ENCODE measurements at places on chromosomes 4 and X. TPM values are rescaled to one million over a fixed set of nuclear protein-coding genes. Genes with fewer than 3 reads are reported as not detected.

The GABRB1 gene
- total RNA-seq = not detected

The SSX2B gene
- total RNA-seq = not detected

The NMU gene
- not detected for total RNA-seq

The INPP4B gene
- 16.8 TPM for total RNA-seq

The MTMR8 gene
- total RNA-seq = 0.49 TPM

The EDA2R gene
- 1.8 TPM for total RNA-seq

The CLIC2 gene
- 10.4 TPM for total RNA-seq

The NUDT11 gene
- total RNA-seq = 1.1 TPM

The SPATA4 gene
- total RNA-seq = not detected

The FAT1 gene
- 9.1 TPM for total RNA-seq

The DDIT4L gene
- 1.9 TPM for total RNA-seq

The GYPE gene
- 0.44 TPM for total RNA-seq

The ZNF630 gene
- 0.65 TPM for total RNA-seq

The SPANXN4 gene
- not detected for total RNA-seq

The CORIN gene
- 0.16 TPM for total RNA-seq

The S100G gene
- total RNA-seq = not detected

The TECRL gene
- total RNA-seq = not detected

The PNMA6A gene
- total RNA-seq = 0.94 TPM

The POF1B gene
- 3.0 TPM for total RNA-seq

The KDR gene
- 260 TPM for total RNA-seq

The LDB2 gene
- total RNA-seq = 114 TPM

The PDE5A gene
- total RNA-seq = 1.6 TPM

The COL25A1 gene
- 0.16 TPM for total RNA-seq

The ATP2B3 gene
- total RNA-seq = not detected

The PYURF gene
- total RNA-seq = 66.6 TPM

The FGA gene
- not detected for total RNA-seq

The CLCN5 gene
- total RNA-seq = 8.1 TPM

The FGFBP2 gene
- not detected for total RNA-seq

The MAP7D2 gene
- total RNA-seq = 0.19 TPM

The CT47B1 gene
- not detected for total RNA-seq

The FGG gene
- total RNA-seq = not detected

The ODAPH gene
- not detected for total RNA-seq

The F9 gene
- not detected for total RNA-seq

The POU3F4 gene
- not detected for total RNA-seq

The TLR2 gene
- 4.7 TPM for total RNA-seq

The MPP1 gene
- 29.1 TPM for total RNA-seq

The GRIA3 gene
- 0.32 TPM for total RNA-seq

The GIMD1 gene
- total RNA-seq = not detected

The FOXR2 gene
- total RNA-seq = not detected

The GAGE13 gene
- not detected for total RNA-seq

The UBQLN2 gene
- 2.4 TPM for total RNA-seq

The MAGEB3 gene
- total RNA-seq = not detected

The VEGFD gene
- 0.44 TPM for total RNA-seq

The CHM gene
- total RNA-seq = 12.0 TPM

The GLRA2 gene
- not detected for total RNA-seq

The ENAM gene
- total RNA-seq = not detected

The GLOD5 gene
- not detected for total RNA-seq

The PPBP gene
- not detected for total RNA-seq

The MAGEA1 gene
- total RNA-seq = not detected

The PCYT1B gene
- total RNA-seq = not detected

The PARM1 gene
- under 0.01 TPM for total RNA-seq

The MAGEA2B gene
- total RNA-seq = not detected

The SSX1 gene
- total RNA-seq = not detected

The HAUS7 gene
- 15.9 TPM for total RNA-seq

The SHROOM4 gene
- 30.6 TPM for total RNA-seq

Measured in bladder microvascular endothelial cell (primary cell).